ENCODE measurements at places on chromosomes 16 and 17.

DNA sequence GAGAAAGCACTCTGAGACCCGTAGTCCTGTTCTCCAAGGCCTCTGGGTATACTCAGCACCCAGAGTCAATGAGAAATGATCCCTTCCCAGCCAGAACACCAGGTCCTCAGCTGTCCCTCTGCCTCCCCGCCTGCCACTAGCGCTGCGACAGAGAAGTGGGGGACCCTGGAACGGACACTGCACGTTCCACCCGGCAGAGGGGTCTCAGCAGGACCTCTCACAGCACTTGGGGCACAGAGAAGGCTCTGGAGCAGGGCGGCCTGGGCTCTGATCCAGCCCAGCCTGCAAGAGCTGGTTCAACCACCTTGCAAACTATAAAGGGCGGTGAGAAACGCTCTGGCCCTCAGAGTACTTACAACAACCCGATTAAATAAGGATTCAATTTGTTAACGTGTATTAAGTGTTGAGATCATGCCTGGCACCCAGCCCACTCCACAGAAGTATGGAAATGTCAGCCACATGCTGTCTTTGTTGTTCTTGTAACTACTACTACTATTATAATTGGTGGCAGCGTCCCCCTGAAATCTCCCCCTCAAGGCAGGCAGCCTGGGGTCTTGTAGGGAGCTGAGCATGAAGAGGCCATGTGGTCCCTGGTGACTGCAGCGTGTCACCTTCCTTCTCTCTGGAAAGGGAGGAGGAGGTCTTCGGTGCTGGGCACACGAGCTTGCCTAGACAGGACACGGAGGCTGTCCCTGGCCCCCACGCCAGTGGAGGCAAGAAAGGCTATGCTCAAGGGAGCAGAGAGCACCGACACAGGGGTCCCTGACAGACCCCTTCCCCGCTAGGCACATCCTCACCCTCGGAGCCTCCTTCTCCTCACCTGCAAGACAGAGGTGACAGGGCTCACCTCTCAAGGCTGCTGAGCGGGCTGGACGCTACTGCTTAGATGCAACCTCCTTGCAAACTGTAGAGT, 2.4 kb downstream of the OSGIN1 start:
- no peak for DNase-seq

DNA sequence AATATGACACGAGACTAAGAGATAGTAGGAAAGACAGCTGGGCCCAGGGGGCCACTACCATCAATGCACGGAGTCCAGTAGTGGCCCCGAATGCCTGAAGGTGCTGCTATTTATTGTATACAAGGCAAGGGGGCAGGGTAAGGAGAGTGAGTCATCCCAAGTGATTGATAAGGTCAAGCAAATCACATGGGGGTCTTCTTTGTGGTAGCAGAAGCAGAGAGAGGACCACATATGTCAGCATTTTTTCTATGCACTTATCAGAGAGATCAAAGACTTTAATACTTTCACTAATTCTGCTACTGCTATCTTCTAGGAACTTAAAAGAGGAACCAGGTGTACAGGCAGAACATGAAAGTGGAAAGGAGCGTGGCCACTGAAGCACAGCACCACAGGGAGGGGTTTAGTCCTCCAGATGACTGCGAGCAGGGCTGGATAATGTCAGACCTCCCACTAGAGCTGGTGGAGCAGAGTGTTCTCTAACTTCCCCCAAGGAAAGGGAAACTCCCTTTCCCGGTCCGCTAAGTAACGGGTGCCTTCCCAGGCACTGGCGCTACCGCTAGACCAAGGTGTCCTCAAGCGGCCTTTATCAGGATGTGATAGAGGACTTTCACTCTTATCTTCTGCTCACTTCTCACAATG, 26.4 kb upstream of the ARL4D start:
- DNase-seq, result peak; percentile 75

GRCh38 chr17:1391577-1391976, 8.4 kb downstream of the YWHAE start:
- DNase-seq, result no peak

DNA sequence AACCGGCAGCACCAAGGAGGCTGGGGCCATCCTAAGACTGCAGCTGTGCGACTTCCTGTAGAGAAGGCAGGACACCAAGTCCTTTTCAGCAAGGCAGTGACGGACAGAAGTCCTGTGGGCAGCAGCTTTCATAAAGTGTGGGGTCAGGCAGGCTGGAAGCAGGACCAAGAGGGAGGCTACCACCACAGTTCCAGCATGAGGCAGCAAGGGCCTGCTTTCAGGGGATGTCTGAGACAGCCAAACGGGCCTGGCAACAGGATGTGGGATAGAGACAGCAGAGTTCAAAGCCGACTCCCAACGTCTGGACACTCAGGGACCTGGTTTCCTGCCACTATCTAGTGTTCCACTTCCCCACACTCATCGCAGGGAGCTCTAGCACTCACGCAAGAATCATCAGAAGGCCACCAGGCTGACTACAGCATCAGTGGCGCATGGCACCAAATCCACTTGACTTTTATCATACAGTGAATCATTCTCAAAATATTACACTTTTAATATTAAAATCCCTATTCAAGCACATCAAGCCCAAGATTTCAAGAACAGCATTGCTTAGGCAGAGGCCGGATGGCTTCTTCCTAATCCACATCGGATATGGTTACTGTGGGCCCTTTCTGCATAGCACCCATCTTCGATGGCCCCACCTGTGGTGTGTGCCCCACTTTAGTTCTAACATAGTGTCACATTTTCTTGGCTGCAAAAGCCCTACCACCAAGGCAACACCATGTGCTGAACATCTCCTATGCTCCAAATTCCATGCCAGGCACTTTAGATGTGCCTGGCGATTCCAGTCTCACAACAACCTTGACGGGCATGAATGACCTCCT, 5.2 kb downstream of the USP7 start:
- DNase-seq, result peak; percentile 88

DNA sequence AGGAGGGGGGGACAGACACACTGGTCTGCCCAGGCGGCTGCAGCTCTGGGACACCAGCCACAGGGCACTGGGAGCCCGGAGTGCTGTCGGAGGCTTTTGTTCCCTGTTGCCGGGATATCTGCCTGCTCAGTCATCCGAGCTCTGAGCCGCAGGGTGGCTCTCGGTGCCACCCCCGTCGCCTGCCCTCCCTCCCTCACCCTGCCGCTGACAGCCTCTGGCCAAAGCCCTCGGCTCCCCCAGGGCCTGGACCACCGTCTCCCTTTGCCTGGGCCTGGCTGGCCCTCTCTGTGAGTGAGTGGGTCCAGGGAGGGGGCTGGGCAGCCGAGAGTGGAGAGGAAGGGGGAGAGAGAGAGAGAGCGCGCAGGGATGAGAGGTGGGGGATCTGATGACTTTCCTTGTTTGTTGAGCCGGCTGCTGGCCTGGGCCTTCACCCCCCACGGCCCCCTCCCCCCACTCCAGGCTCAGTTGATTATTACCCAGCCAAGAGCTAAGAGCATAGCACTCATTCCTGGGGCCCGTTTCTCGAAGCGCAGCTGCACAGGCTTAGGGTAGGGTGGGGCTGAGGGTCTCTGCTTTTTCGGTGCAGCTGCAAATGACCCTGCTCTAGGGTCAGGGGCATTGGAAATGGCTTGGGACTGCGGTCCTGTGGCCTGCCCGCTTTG, 2.7 kb downstream of the FOXJ1 start:
- peak; percentile 88 for DNase-seq

DNA sequence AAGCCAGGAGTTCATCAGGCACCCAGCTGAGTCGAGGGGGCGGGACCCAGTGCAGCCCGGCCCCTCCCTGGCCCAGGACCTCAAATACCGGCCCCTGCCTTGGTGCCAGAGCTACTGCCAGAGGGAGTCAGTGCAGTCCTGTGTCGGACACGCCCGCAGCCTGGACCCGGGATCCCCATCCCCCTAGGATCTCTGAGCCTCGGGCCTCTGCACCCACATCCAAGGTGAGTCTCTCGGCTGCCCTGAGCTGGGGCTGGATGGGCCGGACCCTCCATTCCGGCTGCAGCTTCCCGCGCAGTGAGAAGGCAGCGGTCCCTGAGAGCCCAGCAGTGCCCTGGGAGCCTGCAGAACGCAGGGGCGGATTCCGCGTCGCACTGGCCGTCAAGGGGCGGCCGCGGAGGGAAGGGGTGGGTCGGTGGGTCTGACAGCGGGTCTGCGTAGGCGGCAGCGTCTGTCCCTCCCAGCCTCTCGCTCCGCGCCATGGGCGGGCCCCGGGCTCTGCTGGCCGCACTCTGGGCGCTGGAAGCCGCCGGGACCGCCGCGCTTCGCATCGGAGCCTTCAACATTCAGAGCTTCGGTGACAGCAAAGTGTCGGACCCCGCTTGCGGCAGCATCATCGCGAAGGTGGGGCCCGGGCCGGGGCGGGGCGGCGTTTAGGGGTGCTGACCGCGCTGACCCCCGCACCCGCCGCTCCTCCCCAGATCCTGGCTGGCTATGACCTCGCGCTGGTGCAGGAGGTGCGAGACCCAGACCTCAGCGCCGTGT, at the start of gene DNASE1L2:
DNASE1L2 (plus strand) TSS at position 108 of the 765 bp plus-strand sequence; CDS start at position 481, 373 bp downstream.
- DNase-seq, result peak; percentile 85

- no peak for DNase-seq
These were observed 17.1 kb downstream of the UNC45B start for GRCh38 chr17:35164716-35165115.

- no peak for DNase-seq
These were observed 15.3 kb upstream of the TNFRSF13B start for GRCh38 chr17:16987066-16987829.

DNA sequence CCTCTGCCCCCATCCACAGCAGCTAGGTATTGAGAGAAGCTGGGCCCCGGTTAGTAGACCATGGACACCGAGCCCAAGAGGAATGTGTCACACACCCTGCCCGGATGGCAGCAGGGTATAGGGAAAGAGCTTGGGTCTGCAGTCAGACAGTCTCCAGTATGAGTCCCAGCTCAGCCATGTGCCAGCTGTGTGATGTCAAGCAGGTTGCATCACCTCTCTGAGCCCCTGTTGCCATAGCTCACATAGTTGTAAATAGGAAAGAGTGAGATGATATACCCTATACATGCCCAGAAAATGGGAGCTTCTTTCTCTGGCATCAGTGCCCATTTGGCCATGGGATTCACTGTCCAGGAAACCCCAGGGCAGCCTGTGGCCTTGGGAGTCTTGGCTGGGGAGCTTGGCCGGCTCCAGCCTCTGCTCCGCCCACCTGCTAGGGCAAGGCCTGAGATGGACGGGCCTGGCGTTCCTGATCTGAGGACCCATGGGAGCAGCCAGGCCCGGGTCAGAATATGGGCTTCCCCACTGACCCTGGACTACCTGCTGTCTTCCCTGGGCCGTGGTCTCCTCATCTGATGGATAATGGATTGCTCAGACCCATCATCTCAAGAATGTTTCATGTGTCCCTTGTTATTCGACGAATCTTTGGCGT, 13.2 kb downstream of the CD300LG start:
- no peak for DNase-seq

- DNase-seq, result no peak
These were observed 2.4 kb downstream of the FXR2 start for GRCh38 chr17:7612294-7612640.

DNA sequence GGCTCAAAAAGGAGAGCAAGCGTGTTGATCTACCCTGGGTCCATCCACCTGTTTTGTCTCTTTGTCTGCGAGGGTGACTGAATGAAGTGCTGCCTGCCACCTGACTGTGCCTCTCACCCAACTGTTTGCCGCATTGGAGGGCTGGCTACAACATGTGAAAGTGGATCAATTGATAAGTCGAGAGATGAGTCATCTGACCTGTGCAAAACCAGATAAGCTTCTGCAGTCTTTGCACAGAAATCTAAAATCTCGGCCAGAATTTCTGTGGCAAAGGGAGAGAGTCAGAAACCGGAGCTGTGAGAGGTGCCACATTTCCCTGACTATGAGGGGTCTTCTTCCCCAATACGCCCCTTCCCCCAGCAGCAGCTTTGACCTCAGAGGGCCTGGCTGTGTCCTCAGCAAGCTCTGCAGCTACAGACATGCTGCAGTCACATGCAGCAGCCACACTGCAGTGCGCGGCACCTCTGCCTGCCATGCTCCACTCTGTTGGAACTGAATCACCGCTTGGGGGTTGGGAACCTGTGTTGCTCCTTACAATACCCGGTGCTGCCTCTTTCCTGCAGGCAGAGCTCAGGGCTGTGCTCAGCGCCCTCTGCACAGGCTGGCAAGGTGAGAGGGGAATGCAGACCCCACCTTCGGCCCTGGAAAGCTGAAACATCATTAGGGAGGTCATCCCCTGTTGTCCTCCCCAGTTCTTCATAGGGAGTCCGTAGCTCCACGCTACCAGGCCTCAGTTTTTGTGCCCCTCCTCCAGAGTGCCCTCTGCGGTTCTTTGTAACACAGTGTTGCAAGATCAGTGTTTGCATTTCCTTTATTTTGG, 16.2 kb upstream of the HAS3 start:
- DNase-seq, result peak; percentile 85

DNA sequence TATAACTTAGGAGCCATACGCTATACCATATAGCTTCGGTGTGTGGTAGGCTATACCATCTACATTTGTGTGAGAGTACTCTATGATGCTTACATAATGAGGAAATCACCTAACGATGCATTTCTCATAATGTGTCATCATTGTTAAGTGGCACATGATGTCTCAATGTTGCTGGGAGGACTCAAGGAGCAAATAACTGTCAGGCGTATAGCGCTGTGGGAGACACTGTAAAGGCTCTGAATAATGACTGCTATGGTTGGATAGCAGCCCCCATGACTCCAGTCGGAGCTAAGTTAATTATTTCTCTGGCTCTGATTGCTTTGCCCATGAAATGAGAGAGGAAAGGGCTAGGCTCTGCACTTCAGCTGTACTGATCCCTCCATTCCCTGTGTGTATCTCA, 197.2 kb downstream of the RGS9 start:
- DNase-seq, result no peak

DNA sequence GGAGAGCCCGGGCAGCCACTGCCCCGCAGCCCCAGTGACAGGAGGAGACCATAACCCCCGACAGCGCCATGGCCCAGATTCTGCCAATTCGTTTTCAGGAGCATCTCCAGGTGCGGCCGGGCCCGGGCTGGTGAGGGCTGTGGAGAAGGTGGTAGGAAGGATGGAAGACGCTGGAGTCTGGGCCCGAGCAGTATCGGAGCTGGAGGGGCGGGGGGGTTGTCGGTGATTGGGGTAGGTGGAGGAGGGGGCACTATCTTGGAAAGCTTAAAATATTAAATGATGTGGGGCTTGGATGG, 317 bp downstream of the CLTC start:
- DNase-seq, result no peak

DNA sequence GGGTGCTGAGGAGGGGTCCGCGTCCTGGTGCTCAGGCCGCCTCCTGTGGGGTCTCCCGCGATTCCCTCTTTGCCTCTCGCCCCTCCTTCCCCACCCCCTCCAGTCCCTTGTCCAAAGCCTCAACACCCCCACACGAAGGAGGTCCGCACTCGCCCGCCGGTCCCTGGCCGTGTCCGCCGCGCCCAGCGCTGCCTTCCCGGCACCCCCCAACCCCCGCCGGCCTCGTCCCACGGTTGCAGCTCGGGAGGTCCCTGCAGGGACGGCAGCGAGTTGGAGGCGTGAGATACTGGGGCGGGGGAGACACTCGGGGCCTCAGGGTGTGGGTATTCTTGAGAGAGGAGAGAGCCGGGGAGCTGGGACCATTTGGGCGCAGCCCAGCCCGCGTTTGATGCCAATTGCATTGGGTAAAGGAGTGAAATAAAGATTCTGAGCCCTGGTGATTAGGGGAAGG, 468 bp downstream of the FLYWCH2 start:
- DNase-seq, result peak; percentile 64
